ENCODE measurements at places on chromosomes 4 and X. TPM values are rescaled to one million over a fixed set of nuclear protein-coding genes. Genes with fewer than 3 reads are reported as not detected.

DNA sequence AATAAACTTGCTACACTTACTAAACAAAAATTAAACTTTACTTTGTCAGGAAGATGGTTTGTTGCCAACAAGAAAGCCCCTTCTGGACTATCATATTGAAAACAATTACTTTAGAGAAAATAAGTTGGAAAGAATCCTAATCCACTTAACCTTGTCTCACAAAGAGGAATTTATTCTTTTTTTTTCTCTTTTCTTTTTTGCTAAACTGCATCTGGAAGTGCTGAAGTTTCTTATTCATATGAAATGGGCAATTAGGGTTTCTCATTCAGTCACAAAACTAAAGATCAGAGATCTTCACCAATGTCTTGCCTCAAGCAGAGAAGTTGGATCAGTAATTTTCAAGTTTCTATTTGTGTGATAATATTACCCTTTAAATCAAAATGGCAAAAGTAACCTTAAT, 234.9 kb upstream of the AMOT start:
- DNase-seq: no peak

GRCh38 chr4:81508411-81509185, 36.9 kb upstream of the RASGEF1B start:
- no peak for DNase-seq

GRCh38 chr4:53961351-53961750, 103.1 kb downstream of the CHIC2 start:
- DNase-seq: no peak

DNA sequence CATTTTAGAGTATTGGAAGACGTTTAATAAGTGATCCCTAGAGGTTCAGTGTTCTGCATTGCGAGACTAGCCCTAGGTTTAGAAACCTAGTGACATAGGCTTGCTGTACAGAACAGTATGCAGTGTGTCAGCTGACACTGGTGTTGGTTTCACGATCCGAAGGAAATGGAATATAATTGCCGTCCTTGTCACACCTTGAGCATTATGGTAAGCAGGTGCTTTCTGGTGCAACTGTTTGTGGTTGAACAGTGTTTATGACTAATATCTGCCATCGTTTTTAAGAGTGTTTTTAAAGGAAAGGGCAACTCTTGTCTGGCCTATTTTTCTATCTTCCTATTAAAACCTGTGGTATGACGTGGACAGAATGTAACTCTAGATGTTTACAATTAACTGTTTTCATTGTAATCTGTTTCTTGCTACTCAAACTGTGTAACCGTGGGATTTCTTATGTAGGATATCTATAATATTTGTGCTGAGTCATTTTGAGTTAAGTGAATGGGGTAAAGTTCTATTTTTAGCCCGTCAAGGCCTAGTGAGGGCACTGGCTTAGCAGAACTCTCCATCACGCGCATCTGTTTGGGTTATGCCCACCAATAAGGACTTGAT, 53.8 kb upstream of the TBC1D14 start:
- DNase-seq: no peak

GRCh38 chrX:16186380-16187007, 19.2 kb downstream of the MAGEB17 start:
- DNase-seq: no peak

- DNase-seq: peak; percentile 26
These were observed 12.4 kb upstream of the PACRGL start for GRCh38 chr4:20687864-20688263.

DNA sequence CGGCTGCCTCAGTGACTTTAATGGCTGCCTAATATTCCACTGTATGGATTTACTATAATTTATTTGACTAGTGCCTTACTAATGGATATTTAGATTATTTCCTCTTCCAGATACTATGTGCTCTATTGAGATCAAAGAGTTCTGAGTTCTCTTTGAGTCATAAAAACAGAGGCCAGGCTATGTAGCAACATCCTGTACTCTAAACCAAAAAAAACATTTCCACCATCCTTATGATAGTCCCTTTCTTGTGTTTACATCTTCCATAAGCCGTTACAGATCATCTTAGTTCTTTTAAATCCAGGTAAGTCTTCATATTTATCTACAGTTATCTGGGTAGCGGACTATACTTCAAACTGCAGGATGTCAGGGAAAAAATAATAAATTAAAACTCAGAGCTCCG, 56.6 kb upstream of the TMEM184C start:
- no peak for DNase-seq

DNA sequence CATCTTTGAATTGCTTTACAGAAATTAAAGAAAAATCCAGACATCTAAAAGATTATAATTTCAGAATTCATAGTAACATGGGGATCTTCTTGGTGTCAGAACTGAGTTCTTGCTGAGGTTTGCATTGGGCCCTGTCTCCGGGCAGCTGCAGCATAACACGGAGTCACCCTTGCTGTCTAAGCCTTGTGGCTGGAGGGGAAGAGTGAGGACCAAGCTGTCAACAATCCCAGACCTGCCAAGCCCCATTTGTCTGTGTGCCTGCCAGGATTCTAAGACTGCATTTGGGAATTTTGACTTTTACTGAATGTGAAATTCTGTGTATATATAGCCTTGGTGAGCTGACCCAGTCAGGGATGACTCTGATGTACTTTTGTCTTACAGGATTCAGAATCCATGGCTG, 25.2 kb upstream of the NAP1L5 start:
- DNase-seq: no peak

- no peak for DNase-seq
These were observed 583.0 kb downstream of the BCOR start for GRCh38 chrX:39514801-39515200.

DNA sequence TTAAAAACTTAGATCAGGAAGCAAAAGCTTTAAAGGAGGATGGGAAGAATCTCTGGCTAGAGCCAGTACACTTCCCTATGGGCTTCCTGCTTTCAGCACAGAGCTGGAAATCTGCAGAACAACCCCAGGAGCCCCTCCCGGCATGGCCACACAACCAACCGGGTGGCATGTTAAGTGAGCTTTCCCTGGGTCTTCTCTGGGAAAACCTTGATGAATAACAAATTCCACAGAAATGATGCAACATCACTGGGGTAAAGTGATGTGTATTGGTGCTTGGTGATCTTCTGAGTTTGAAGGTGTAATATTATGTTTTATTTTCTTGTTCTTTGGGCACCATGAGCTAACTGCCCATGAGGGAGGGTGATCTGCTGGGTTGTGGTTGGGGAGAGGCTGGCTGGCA, 22.1 kb downstream of the NHS start:
- DNase-seq: peak; percentile 47

- no peak for DNase-seq
These were observed 62.5 kb downstream of the SPIN3 start for GRCh38 chrX:56932653-56933339.

- no peak for DNase-seq
These were observed 2.2 kb upstream of the SLC38A5 start for GRCh38 chrX:48472225-48472624.

DNA sequence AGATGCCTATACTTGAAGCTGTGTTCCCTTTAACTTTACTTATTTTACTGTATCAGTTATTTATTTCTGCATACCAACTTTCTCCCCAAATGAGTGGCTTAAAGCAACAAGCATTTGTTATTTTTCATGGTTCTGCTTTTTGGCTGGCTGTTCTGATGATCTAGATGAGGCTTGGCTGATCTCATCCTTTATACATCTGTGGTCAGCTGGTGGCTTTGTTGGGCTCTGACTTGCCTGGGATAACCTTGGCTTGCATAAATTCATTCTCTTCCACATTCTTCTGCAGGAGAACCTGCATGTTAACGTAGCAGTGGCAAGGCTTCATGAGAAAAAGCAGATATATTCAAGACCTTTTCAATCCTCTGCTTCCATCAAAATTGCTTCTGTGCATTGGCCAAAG, 1317.6 kb downstream of the ADGRL3 start:
- DNase-seq: peak; percentile 3

DNA sequence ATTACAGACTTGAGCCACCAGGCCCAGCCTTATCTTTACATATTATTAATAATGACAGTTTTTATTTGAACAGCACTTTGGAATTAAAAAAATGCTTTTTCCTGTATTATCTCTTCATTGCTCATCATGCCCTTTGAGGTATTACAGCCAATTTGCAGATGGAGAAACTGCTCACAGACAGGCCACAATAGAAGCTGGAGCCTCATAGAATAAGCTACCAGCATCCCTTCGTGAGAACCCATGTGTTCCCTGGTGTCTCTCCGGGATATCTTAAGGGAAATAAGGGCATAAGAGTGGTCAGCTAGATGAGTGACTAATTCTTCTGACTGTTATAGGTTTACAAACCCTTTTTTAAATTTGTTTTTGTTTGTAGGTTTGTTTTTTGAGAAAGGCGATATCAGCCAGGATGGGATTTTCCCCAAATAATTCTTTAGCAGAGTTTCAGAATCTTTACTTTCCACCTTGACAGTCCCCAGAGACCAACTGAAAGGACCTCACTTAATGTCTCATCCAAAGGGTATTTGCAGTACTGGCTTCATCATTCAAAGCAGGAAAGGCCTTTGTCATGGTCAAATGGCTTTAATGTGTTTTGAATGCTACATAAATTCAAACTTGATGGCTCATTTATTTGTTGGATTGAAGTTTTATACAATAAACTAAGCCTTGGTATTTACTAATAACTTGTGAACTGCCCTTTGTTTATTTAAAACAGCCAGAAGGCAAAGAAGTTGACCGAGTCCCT, 48.0 kb upstream of the SOD3 start:
- no peak for DNase-seq

DNA sequence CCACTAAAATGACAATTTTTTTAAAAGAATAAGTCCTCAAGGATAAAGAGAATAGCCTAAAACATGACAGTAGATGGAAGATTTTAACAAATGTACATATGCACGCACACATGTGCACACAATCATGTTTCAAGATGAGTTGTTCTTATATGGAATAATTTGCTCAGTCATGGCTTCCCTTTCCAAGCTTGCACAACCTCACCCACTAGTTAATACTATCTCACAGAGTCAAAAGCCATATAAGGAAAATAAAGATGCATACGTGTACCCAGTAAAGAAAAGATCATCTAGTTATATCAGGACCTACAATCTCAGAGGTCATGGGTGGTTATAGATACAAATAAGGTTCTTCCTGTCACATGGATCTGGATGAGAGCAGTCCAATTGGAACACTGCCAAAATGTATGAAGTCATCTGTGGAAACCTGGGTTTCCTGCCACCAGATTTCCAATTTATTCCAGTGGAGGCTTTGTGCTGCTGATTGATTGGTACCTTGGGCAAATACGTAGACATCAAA, 56.1 kb downstream of the FAM13A start:
- peak; percentile 45 for DNase-seq

GRCh38 chrX:69264158-69264581, 98.9 kb upstream of the PJA1 start:
- no peak for DNase-seq

DNA sequence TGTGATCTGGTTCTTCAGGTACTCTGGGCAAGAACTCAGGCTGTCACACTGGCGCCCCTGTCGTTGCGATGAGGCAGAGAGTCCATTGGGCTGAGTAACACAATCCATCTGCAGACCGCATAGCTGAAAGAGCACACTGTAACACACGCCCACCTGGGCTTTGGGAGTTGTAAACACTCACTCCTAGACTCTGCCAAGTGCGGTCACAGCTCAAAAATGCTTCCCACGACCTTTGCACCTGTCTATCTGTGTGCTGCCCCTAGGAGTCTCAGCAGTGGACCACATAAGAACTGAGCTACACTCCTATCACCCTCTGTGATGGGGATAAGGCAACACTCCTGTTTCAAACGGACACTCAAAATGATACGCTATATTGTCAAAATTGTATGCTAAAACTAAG, 2028.3 kb downstream of the PCDH7 start:
- DNase-seq: peak; percentile 1

- DNase-seq: no peak
These were observed 140.9 kb downstream of the MID1 start for GRCh38 chrX:10479508-10479907.

DNA sequence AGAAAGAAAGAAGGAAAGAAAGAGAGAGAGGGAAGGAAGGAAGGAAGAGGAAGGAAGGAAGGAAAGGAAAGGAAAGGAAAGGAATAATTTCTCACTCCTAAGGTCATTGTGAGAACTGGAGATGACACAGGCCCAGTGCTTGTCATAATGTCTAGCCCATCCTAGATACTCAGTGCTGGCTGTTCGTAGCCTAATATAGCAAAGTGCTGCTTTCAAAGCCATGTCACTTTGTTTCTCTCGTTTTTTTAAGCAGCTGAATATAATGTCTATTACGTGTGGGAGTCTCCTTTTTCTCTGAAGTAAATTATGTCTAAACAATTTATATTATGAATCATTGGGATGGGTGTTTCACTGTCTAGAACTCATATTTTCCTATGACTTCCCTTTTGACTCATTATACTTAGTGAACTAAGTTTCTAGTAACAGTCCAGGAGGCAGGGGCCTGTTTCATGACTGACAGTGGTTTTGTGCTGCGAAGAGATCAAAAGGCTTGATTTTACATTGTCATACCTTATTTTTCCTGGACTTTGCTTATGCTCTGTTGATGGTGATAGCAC, 327.0 kb upstream of the ZFP42 start:
- peak; percentile 5 for DNase-seq

DNA sequence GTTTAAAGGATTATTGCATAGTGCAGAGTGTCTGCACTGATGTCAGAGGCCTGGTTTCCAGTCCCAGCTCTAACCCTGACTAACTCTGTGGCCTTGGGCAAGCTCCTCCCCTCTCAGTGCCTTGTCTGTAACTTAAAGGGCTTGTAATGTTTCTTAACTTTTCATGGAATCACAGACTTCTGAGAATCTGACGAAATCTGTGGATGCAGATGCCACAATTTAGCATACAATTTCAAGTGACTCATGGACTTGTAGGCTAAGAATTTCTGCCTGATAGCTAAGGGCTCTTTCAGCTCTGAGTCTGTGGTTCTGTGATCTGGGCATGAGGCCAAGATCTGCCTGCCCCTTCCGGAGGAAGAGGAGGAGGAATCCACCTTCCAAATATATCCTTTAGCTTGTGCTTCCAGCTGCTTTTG, 236.9 kb downstream of the AR start:
- no peak for DNase-seq

DNA sequence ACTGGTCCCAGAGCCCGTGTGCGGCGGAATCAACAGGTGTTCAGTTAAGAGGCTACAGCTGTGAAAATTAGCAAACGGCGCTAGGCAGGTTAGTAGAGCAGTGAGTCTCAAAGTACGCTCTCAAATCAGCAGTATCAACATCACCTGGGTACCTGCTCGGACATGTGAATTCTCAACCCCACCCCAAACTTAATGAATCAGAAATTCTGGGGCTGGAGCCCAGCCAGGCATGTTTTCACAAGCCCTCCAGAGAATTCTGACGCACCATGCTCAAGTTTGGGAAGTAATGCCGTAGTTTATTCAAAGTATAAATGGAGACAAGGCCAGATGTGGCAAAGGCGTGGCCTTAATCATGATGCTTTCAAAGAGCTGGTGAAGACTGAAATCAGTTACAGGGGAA, 58.2 kb upstream of the PTCHD1 start:
- DNase-seq: no peak

- DNase-seq: no peak
These were observed 8.1 kb downstream of the GAB1 start for GRCh38 chr4:143344774-143345173.

GRCh38 chr4:7976025-7976424, 36.4 kb upstream of the AFAP1 start:
- DNase-seq: no peak

The RGN gene
- not detected for total RNA-seq

The IL3RA gene
- not detected for total RNA-seq

The OFD1 gene
- total RNA-seq: 10.2 TPM

The FAM53A gene
- 10.9 TPM for total RNA-seq

The GPRIN3 gene
- 0.03 TPM for total RNA-seq

The TBC1D25 gene
- 3.0 TPM for total RNA-seq

The REELD1 gene
- total RNA-seq: not detected
